Spleen (tissue), 13 donors: ENCODE measurements at places on chromosomes 5 and 9.
A peak's percentile ranks its signal among the peaks of the same experiment; 100 is the strongest.

DNA sequence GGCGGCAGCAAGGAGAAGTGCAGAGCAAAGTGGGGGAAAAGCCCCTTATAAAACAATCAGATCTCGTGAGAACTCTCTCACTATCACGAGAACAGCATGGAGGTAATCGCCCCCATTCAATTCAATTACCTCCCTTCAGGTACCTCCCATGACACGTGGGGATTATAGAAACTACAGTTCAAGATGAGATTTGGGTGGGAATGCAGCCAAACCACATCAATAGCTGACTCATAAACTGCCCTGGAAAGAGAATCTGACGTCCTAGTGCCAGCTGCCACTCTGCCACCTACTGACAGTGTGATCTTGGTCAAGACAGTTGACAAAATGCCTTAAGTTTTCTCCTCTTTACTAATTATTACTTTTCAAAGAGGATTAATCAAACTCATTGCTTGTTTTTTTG lies 128.3 kb downstream of the GPBP1 start:
- H3K4me3 ChIP-seq: no peak overlapping the region
- DNase-seq: no peak
- H3K27ac ChIP-seq: no peak overlapping the region
- no peaks in the 10 kb centered on the region for H3K36me3 ChIP-seq
- H3K27me3 ChIP-seq: no peaks in the 10 kb centered on the region

DNA sequence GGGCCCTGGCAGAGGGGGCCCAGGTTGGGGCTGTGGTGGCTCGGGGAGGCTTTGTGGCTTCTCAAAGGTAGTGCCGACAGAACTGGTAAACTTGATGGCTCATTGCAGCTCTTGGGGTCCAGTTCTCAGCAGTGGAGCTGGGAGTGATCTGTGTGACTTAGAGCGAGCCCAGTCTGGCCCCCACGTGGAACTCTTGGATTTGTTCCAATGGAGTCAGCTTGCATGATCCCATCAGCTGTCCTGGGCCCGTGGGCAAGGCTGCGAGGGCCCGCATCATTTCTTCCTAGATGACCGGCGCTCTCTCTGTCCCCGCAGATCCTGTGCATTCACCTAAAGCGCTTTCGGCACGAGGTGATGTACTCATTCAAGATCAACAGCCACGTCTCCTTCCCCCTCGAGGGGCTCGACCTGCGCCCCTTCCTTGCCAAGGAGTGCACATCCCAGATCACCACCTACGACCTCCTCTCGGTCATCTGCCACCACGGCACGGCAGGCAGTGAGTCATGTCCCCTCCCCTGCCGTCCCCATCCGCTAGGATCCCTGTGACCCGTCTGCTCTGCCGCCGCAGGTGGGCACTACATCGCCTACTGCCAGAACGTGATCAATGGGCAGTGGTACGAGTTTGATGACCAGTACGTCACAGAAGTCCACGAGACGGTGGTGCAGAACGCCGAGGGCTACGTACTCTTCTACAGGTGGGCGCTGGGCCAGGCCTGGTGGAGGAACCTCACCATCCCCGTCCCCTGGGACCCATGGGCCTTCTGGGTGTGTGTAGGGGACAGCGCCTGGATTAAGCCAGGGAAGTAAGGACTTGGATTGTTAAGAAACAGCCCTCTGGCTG lies 39.2 kb downstream of the USP20 start:
- peaks cover 16% of the 10 kb centered on the region for H3K4me1 ChIP-seq
- H3K4me3 ChIP-seq: no peak overlapping the region
- no peak for DNase-seq
- no peak overlapping the region for H3K27ac ChIP-seq
- no peaks in the 10 kb centered on the region for H3K27me3 ChIP-seq
- H3K36me3 ChIP-seq: peaks cover 43% of the 10 kb centered on the region

DNA sequence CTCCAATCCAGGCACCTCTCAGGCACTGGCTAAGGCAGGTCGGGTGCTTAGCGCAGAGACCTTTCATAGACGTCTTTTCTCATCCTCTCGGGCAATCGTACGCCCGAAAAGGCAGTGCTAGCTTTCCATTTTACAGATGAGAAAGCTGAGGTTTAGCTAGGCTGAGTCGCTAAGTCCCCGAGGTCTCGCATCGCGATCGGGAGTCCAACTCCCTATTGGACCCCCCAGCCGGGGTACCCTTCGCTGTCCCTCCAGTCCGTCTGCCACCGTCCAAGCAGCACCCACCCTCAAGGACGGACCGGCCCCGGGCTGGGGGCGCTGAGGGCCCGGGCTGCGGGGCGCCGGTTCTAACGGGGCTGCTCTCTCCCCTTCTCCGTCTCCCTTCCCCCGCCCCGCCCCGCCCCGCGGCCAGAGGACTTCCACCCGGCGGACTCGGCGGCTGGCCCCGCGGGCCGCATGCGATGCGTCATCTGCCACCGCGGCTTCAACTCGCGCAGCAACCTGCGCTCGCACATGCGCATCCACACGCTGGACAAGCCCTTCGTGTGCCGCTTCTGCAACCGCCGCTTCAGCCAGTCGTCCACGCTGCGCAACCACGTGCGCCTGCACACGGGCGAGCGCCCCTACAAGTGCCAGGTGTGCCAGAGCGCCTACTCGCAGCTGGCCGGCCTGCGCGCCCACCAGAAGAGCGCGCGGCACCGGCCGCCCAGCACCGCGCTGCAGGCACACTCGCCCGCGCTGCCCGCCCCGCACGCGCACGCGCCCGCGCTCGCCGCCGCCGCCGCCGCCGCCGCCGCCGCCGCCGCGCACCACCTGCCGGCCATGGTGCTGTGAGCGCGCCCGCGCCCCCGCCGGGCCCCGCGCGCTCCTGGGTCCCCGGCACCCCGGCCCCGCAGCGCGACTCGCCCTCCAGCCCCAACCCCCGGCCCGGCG lies 12.5 kb upstream of the EXOSC2 start:
- H3K4me3 ChIP-seq: peak overlapping the region; percentile 63
- H3K27ac ChIP-seq: peak overlapping the region; percentile 61
- peaks cover 15% of the 10 kb centered on the region for H3K4me1 ChIP-seq
- H3K27me3 ChIP-seq: peaks cover 21% of the 10 kb centered on the region
- peak; percentile 85 for DNase-seq

DNA sequence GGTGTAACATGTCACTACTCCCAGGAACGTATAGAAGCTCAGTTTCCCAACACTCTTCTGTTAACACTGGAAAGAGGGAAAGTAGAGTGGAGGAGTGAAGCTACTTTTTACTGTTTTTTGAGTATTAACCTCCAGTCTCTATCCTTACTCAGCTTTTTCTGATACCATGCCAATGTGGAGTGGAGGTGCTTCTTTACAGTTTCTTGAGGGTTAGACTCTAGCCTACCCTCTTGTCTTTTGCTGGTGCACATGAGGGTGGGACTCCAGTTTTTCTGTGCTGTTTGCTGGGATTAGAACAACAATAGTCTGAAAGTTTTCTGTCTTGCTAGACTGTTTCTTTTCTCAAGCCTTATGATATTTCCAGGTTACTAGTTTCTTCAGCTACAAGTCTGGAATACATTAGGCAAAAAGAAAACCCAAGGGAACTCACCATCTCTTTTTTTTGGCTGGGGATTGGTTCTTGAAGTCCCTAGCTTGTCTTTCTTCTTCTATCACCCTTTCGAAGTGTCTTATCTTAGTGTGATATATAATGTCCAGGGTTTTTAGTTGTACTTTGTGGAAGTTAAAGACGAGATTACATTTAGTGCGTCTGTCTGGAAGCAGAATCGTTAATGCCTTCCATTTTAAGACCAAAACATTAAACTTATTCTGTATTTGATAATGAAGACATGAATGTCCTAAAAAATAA lies 35.9 kb downstream of the PRR16 start:
- no peaks in the 10 kb centered on the region for H3K36me3 ChIP-seq
- no peaks in the 10 kb centered on the region for H3K27me3 ChIP-seq
- no peak overlapping the region for H3K4me3 ChIP-seq
- no peak overlapping the region for H3K27ac ChIP-seq
- DNase-seq: no peak

- H3K4me3 ChIP-seq: no peak overlapping the region
- no peak for DNase-seq
- no peaks in the 10 kb centered on the region for H3K36me3 ChIP-seq
- no peaks in the 10 kb centered on the region for H3K27me3 ChIP-seq
- H3K27ac ChIP-seq: no peak overlapping the region
Measured at GRCh38 chr9:119801311-119801710, 432.1 kb upstream of the BRINP1 start.

- H3K4me3 ChIP-seq: no peak overlapping the region
- DNase-seq: no peak
- H3K27ac ChIP-seq: no peak overlapping the region
Measured at GRCh38 chr5:64190562-64191306, 25.1 kb downstream of the RNF180 start.

- H3K4me3 ChIP-seq: no peak overlapping the region
- no peaks in the 10 kb centered on the region for H3K27me3 ChIP-seq
- no peak overlapping the region for H3K27ac ChIP-seq
- no peaks in the 10 kb centered on the region for H3K4me1 ChIP-seq
- no peak for DNase-seq
- no peaks in the 10 kb centered on the region for H3K36me3 ChIP-seq
Measured at GRCh38 chr5:44860267-44860666, 51.5 kb downstream of the MRPS30 start.

DNA sequence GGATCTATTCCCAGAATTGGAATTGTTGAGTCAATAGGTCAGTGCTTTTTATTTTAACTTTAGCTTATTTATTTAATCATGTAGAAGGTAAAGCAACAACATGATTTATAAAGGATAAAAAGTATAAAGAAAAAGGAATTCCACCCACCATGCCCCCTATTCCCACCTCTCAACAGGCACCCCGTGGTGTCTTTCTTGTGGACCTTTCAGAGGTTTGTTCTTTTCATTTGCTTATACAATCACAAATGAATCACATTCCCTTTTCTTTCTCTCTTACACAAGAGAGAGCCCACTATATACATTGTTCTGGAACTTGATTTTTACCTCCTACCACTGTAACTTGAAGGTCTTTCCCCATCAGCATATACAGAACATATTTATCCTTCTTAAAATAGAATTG lies 37.2 kb upstream of the SMIM32 start:
- no peak overlapping the region for H3K27ac ChIP-seq
- H3K36me3 ChIP-seq: no peaks in the 10 kb centered on the region
- H3K4me1 ChIP-seq: no peaks in the 10 kb centered on the region
- no peak for DNase-seq
- H3K4me3 ChIP-seq: no peak overlapping the region

GRCh38 chr5:109335114-109335513 lies 74.7 kb downstream of the PJA2 start:
- H3K4me1 ChIP-seq: no peaks in the 10 kb centered on the region
- DNase-seq: no peak
- no peak overlapping the region for H3K4me3 ChIP-seq
- H3K27me3 ChIP-seq: no peaks in the 10 kb centered on the region
